ENCODE measurements at places on chromosomes 2 and 18.
A peak's percentile ranks its signal among the peaks of the same experiment; 100 is the strongest.

DNA sequence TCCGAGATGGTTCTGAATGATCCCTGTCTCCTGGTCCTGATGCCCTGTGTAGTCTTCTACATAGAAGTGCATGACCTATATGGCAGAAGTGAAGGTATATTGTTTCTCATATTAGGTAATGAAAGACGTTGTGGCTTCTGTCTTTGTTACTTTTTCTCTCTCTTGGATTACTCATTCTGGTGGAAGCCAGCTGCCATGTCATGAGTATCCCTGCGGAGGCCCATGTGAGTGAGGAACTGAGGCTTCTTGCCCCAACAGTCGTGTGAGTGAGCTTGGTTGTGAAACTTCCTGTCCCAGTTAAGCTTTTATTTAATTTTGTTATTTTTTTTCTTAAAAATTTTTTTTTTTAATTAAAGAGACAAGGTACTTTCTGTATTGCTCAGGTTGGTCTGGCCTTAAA is 134.7 kb downstream of the UBR3 start:
- peak; percentile 80 for DNase-seq

DNA sequence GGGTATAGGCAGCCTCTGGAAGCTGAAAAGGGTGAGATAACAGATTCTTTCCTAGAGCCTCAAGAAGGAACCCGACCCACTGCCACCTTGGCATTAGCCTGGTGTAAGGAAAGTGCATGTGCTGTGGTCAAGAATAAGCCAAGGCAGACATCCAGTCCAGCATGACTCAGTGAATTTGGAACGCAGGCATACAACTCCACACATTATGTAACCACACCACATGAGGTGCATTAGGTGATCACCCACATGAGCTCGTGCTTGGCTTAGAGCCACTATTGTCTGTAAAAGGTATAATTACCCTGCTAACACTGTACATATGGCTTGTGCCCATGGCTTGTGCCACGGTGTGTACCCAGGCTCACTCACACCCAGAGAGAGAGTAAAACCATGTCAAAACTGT is 583.7 kb upstream of the HNMT start:
- peak; percentile 46 for DNase-seq

DNA sequence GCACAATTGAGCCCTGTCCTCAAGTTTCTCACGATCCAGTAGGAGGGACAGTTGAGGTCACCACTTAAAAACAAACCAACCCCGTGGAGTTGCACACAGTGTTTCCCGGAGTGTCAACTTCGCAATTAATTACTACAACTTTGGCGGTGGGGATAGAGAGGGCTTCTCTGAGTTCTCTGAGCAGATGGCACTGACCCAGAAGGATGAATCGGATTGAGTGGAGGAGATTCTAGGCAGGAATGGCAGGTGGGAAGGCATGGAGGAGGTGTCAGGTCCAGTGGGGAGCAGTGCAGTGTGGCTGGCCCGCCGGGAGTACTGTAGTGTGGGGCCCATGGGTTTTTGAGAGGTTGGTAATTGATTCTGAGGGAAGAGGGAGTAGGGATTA is 12.0 kb downstream of the SIX3 start:
- DNase-seq, result no peak

DNA sequence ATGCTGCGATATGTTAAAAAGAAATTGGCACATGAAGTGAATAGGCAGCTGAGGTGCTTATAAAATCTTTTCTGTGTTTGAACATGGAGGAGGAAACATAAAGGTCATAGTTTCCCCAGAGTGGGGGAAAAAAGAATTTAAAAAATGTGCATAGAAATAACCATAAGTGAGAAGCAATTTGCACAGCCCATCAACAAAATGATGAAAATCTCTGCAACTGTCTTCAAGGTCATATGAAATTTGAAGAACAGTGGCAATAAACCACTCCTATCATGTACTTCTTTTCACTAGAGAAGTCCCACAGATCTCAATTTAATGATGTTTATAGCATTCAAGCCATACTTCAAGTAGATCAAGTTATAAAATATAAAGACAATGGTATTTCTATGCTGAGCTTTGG is 46.7 kb upstream of the ZNF804A start:
- DNase-seq, result no peak

GRCh38 chr2:236574000-236574399 is 4.4 kb downstream of the ACKR3 start:
- no peak for DNase-seq

DNA sequence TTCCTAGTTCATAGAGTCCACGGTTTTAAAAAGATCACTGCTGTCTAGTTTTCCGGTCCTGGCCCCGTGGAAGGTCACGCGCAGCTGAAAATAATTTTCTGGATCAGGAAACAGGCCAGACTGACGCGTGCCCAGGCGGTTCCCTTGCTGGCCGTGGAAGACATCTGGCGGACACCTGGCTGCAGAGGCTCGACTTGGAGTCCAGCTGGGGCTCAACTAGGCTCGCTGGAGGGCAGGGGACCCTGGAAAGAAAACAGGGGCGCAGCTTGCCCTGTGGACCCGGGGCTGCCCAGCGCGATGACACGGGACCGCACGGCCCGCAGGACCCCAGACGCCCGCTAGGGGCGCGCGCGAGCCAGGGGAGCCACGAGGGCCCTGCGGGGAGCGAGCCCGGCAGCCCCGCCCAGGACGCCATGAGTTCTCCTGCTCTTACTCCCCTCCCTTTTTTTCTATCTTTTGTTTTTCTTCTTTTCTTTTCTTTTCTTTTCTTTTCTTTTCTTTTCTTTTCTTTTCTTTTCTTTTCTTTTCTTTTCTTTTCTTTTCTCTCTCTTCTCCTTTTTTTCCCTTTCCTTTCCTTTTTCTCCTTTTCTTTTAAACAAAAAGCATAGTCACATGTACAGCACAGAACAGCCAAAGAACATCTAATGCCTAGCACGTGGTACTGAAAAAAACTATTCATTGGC is 43.2 kb upstream of the UBE2F start:
- DNase-seq, result peak; percentile 82

DNA sequence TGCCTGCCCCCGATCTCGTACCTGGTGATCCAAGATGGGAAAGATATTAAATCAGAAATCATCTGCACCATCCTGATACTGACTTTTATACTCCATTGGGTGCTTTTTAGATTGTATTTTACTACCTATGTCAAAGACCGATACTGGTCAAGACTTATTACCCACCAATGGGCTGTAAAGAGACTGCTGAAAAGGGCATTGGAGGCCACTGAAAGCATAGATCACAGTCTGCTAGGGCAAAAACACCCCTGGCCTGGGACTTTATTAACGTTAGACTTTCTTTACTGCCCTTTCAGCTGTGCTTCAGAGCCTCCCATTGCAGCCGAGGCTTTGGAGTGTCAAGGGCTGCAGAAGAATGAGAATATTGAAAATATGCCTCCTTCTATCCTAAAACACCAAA is 472.8 kb upstream of the DDX18 start:
- no peak for DNase-seq

DNA sequence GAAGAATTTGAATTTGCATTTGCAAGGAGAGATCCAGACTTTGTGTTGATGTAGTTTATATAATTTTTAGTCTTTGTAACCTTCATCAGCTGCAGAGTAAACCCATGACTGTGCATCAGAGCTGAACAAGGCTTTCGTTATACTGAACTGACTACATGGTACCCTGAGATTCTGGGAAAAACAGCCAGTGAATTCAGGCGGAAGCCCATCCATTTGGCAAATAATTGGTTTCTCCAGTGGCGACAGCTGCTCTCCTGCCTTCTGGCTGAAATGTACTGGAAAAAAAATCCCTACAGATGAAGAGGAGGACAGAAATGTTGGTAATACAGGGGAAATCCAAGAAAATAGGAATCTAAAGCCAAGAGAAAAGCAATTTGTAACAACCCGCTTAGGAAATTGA is 657.5 kb upstream of the CDH7 start:
- no peak for DNase-seq

DNA sequence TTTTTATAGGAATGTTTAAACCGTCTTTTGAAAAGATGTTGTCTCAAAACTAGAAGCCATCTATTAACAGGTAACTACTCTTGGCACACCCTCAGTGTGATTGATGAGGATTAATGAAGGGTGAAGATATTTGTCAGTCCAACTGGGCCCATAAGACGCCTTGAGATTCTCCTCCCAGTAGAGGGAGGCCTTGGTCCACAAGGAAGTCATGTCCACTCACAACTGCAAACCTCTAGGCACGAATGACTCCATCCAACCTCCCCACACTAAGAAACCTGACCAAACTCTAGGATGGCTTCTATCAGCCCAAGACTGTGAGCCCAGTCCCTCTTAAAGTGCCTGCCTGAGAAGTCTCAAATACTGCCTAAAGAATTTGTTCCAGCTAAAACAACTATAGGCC is 19.2 kb upstream of the GRP start:
- peak; percentile 46 for DNase-seq

DNA sequence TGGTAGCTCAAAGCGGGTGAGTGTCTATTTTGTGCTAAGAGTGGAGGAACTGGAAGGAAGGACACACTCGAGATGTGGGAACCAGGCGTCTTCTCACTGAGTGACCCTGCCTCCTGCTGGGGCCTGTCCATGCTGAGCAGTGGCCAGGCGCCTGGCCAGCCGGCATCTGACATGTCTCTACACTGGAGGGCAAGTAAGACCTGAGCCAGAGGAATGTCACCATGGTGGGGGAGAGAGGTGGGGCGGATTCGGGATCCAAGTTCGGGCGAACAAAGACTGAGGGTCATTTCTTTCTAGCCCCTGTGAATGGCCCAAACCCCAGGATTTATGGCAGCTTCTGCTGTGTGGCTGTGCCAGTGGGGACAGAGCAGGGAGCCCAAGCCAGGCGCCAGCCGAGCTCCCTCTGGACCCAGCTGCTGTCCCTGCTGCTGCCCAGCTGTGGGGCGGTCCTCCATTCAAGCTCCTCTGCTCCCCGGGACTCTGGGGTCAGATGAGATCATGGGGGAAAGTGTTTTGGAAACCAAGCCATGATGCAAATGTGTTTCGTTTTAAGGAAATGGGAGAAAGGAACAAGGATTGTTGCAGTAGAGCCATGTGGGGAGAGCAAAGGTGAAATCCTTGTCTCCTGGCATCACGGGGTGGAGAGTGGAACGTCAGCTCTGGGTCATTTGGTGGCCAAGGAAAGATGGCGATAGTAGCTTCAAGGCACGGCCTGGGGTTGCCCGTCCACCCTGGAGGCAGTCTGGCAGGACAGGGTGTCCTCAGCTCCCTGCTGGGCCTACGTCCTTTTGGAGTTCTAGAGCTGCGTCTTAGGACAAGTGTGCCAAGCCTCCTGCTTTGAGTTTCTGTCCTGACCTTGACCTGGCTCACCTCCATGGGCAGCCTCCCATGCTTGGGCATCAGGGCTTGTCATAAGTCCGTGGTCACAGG is 8.1 kb downstream of the ACKR3 start:
- DNase-seq, result peak; percentile 29

- no peak for DNase-seq
These were observed 1.1 kb downstream of the CASP8 start for GRCh38 chr2:201261471-201261870.

DNA sequence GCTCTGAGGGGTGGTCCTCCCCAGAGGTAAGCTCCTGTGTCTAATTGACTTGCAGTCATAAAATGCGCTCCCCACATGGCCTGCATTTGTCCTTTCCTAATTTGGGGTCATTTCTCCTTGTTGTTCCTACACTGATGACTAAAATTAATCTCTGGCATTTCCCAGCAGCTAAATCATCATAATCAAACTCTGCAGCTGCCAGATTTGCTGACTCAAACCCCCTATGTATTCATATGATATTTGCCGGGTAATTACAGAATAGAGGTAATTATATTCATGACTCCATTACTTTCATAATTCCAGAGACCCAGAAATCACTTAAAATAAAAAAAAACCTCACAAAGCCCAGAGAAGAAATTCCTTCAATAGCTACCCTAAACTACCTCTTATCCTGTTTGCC is 331.4 kb upstream of the KLHL29 start:
- DNase-seq, result no peak

- DNase-seq, result no peak
These were observed 272.5 kb upstream of the KCNJ3 start for GRCh38 chr2:154425994-154426393.

GRCh38 chr18:26091047-26091630 is 726 bp upstream of the SS18 start:
- DNase-seq, result no peak

GRCh38 chr18:55592572-55592971 is 4.6 kb upstream of the TCF4 start:
- no peak for DNase-seq

GRCh38 chr2:107088156-107088555 is 202.2 kb upstream of the ST6GAL2 start:
- no peak for DNase-seq

DNA sequence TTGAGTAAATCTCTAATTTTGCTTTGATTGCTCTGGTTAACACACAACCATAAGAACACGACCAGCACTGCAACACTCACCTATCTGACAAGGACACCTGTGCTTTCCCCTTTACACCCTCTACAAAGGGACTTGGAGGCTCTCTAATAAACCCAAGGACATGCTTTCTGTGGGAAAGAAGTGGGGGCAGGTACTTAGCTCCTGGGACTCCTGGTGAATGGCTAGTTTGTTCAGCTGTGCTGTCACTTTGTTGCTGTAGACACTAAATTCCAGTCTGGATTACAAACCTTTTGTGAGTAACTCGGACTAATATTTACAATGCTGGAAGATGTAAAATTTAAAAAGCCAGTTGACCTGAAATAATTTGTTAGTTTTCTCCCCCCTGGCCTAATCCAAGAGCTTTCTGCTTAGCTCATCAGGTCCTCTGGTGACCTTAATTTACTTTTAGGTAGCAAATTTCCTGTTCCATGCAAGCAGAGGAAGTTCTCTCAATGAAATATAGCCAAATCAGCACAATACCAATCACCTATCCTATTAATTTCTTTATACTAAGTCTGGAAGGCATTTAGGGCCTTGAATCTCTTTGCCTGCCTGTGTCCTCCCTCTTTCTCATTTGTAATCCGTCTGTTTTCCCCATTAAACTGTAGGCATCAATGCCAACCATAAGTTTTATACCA is 67.5 kb downstream of the PLCL1 start:
- DNase-seq, result no peak

GRCh38 chr2:157722580-157723234 is 94.0 kb upstream of the ACVR1C start:
- DNase-seq, result peak; percentile 21

- peak; percentile 51 for DNase-seq
These were observed 36.5 kb downstream of the EFR3B start for GRCh38 chr2:25078170-25079049.

- DNase-seq, result no peak
These were observed 60.6 kb downstream of the POU3F3 start for GRCh38 chr2:104914509-104914908.

GRCh38 chr18:48021273-48021914 is 90.9 kb upstream of the SMAD2 start:
- no peak for DNase-seq
